ENCODE measurements at places on chromosomes 2 and 18.
A peak's percentile ranks its signal among the peaks of the same experiment; 100 is the strongest.

- DNase-seq, result no peak
Observed at GRCh38 chr2:27776097-27776496, 4.6 kb downstream of the MRPL33 start.

GRCh38 chr2:215059724-215060123, 78.7 kb downstream of the ABCA12 start:
- DNase-seq, result no peak

DNA sequence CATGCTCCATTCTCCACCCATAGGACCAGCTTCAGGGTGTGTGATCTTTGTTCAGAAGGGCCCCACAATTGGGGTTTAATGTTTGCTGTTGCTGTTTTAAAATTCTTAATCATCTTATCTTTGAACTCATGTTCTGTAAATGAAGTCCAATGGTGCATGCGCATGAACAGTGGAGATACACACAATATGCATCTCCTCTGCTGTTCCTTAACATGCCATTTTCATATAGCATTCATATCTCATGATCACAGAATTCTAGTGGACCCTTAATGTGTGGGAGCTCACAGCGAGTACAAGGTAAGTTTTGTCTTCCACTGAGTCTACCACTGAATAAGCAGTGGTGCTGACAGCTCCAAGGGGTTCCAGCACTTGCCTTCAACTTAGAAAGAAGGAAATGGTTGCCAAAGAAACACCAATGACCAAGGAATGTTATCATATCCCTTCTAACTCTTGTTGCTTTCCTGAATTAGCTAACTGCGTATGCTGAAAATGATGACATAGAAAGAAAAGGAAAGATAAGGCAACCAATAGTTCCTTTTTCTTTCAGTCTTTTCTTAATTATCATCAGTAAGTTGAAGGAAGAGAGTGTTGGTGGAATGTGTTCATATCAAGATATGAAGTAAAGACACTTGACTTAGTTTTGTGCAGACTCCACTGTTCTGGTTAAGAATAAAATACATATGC, 258.9 kb upstream of the FBXO11 start:
- DNase-seq, result no peak

- DNase-seq, result no peak
Observed at GRCh38 chr2:104286841-104287240, 567.1 kb upstream of the POU3F3 start.

GRCh38 chr2:10179422-10179821, 56.9 kb downstream of the RRM2 start:
- no peak for DNase-seq

GRCh38 chr2:186349508-186349907, 136.6 kb upstream of the ZC3H15 start:
- no peak for DNase-seq

- DNase-seq, result no peak
Observed at GRCh38 chr2:63048367-63049171, 2.1 kb upstream of the OTX1 start.

- DNase-seq, result no peak
Observed at GRCh38 chr2:84306361-84306760, 152.7 kb downstream of the SUCLG1 start.

- DNase-seq, result no peak
Observed at GRCh38 chr2:16525265-16525887, 140.3 kb downstream of the CYRIA start.

GRCh38 chr18:51578406-51578980, 381.0 kb upstream of the MEX3C start:
- no peak for DNase-seq

DNA sequence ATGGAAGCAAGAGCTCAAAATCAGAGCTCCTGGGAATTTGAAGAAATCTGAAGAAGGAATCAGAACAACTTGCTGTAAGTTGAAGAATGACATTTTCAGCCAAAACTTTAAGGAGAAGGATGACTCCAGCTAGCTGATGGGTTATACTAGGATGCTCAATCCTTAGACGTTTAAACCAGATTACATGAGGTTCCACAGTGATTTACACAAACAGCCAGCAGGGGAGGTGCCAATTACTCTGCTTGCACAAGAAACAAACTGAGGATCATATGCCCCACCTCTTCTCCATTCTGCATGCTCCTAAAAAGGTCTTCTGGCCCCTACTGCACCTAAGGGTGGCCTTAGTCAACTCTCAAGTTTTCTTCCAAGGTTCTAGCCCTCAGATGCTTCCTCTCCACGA, 47.9 kb upstream of the PCBP1 start:
- no peak for DNase-seq

GRCh38 chr2:3457524-3458395, 61.6 kb downstream of the ADI1 start:
- no peak for DNase-seq

- DNase-seq, result no peak
Observed at GRCh38 chr2:2877427-2877826, 500.2 kb downstream of the EIPR1 start.

- no peak for DNase-seq
Observed at GRCh38 chr2:122451040-122451439, 695.6 kb downstream of the TSN start.

DNA sequence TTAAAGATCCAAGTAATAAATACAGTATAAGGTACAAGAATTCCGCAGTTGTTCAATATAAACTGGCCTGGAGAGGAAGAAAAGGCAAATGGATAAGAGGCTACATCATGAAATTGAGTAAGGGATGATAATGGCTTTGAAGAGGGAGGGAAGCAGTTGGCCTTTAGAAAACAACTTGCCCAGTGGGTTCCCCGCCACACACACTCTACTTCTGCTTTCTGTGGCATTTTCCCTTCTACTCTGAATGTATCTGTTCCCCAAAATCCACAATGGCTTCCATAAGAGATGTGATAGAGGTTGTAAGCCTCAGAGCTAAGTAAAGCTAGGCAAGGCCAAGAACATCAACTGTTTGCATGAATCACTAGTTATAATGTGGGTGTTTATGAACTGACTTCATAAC, 221.3 kb downstream of the MBD2 start:
- DNase-seq, result no peak

DNA sequence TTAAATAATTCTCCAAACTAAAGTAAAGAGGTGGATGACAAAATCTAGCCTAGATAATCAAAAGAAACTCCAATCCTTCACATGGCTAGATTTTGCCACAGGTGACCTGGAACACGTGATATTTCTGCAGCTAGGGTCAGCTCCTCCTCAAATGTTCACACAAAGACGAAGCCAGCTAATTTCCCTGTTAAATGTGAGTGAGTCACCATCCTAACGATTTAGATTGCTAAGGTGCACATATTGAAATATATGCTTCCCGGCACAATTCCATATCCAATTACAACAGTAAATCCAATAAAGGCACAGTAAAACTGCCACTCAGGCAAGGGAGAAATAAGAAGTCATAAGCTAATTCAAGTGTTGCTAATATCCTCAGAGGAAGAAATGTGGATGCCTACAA, 28.7 kb downstream of the IKZF2 start:
- DNase-seq, result no peak

DNA sequence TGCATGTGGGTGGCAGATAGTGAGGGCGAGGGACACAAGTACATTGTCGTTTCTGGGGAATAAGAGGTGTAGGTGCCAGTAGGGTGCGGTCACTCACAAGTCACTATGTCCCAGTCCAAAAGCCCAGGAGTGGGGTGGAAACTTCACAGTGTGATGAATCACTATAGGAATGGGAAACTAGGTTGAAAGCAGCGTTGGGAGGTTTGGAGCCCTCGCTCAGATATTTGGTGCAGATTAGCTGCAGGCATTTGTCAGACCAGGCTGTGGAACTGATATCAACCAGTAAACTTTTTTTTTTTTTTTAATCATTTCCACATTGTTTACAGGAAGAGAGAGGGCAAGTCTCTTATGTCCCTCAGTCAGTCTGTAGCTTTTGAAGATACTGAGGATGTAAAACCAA, 121.8 kb downstream of the CERS6 start:
- no peak for DNase-seq

GRCh38 chr2:121242976-121243375, 42.0 kb downstream of the TFCP2L1 start:
- no peak for DNase-seq

DNA sequence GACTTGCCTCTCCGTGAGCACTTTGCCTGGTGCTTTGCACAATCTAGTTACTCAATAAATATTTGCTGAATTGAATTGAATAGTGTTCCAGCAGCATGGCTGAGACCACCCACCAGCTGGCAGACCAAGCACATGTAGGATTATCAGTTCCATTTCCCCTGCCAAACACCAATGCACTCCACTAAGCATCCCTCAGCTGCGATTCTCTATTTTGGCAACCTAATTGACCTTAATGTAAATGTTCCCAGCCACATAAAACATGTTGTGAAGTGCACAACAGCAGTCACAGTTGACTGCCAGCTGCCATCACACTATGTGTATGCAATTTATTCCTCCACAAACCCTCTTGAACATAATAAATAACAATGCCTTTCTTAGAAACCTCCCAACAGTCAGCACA, 1879.4 kb upstream of the PIK3C3 start:
- DNase-seq, result no peak

DNA sequence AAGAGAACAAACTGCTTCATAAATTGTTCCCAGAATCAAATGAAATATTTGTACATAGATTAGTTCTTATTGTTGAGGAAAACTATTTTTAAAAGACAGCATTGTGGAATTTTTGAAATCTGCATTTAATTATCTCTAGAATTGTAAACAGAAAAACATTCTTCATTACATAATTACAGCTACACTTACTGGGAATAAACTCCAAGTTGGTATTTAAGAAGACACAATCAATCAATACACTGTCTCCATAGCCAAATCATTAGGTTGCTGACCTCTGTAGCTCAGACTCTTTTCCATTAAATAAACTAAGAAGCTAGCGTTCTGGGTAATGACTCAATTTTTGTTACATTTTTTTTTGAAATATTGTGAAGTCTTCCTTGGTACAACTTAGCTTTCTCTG, 70.2 kb upstream of the PIEZO2 start:
- DNase-seq, result no peak

GRCh38 chr2:145771525-145771924, 1251.6 kb upstream of the ZEB2 start:
- no peak for DNase-seq

- no peak for DNase-seq
Observed at GRCh38 chr2:24239553-24239952, 64.7 kb downstream of the FAM228A start.

DNA sequence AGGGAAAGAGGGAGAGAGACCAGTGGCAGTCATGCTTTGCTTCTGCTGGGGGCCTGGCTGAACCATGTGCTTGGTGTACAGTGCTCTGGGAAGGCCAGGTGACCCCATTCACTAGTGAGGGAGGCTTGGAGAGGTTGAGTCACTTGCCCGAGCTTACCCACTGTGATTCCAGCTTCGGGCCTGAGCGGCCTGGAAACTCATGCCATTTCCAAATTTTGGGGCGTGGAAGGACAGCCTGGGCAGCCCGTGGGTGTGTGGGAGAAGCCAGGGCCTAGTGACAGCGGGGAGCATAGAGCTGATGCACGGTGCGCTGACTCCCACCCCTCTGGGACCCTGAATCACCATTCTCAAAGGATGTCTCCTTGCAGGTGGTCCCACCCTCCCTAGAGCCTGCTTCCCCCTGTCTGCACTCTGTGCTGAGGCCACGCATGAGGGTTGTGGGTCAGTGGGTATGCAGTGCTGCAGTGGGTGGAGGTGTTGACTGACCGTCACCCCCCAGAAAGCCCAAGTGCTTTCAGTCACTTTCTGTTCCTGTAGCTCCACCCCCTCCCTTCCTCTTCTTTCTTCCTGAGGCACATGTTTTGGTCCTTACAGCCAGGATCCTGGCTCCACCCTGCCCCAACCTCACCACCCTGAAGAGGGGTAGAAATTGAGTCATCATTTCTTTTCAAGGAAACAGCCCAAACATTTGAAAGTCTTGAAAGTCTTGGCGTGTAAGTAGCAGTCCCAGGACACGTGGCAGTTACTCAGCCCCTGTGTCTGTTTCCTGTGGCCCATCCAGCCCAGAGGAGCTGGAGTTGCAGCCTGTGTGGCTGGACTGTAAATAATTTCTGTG, 69.3 kb upstream of the MCFD2 start:
- DNase-seq, result peak; percentile 92

DNA sequence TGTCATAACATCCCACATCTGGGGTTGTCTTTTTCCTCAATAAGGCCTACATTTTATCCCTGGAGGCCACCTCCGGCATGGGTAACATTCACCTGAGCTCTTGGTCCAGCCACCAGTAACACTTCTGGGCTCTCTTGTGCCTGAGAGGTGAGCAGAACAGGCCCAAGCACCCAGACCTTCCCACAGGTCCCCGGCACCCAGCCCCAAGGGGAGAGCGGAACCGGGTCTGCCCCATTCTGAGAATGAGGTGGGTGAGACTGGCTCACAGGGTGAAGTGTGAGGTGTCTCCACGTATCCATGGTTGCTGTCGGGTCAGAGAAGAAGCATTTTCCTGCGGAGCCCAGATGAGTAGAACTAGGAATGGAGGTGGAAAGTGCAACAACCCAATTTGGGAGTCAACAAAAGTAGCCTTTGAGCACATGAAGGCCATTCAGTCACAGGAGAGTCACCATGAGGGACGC, 496.7 kb upstream of the MYT1L start:
- no peak for DNase-seq

- no peak for DNase-seq
Observed at GRCh38 chr2:234951664-234952269, at the start of gene SH3BP4. TSS of gene SH3BP4 (plus strand) at chr2:234952017. CDS start at chr2:235035003, 82,986 bp downstream.
